ENCODE measurements at places on chromosomes 5 and 9.

DNA sequence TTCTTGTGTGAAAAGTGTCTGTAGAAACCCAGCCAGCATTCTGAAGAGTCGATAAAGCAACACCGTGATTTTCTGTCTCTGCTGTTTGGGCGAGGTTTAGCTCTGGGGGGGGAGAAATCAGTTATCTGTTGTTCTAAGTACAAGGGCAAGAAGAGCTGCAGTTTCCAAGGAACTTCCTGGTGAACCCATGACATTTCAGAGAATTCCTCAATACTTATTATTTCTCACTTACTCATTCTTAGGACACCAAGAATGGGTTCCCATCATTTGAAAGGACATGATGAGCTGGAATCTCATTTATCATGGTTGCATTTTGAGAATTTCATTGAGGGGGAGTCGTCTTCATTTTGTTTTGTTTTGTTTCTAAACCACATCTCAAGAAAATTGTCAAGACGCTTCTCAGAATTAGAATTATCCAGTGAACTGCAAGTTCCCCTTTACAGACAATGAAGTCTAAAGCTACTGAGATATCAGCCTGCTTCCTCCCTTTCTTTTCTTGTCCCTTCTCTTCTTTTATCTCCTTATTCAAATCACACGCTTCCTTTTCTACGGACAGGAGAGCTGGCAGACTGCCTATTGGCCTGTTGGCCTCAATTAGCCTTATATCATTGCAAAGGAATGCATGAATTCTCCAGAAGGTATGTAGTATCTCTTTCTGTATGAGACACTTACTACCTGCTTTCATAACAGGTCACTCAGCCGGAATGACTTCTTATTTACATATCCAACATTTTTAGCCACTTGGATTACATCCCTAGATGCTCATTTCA lies 53.7 kb downstream of the ZNF462 start:
- DNase-seq: no peak
- H3K4me3 ChIP-seq: no peak overlapping the region
- H3K27ac ChIP-seq: no peak overlapping the region
- H3K27me3 ChIP-seq: no peaks in the 10 kb centered on the region
- H3K36me3 ChIP-seq: no peaks in the 10 kb centered on the region

DNA sequence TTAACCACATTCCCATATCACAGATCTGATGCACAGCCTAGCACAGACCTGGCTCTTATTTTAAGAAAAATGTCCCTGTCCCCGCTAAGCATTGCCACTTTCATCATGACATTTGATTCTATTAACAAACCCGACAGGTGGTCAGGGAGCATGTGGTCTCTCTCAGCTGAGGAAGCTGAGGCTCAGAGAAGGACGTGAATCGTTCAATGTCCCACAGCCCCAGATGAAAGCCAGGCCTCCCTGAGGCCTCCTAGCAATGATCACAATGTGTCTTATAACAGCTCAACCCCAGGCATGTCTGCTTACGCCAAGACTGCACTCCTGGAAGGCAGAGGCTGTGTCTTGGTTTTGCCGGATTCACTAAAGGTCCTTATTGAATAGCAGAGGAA lies 10.4 kb upstream of the CRB2 start:
- H3K27ac ChIP-seq: peak overlapping the region; percentile 96
- H3K27me3 ChIP-seq: no peaks in the 10 kb centered on the region
- H3K4me1 ChIP-seq: peaks cover 53% of the 10 kb centered on the region
- H3K4me3 ChIP-seq: no peak overlapping the region

GRCh38 chr9:109282302-109282701 lies 38.6 kb downstream of the EPB41L4B start:
- H3K4me3 ChIP-seq: no peak overlapping the region
- no peaks in the 10 kb centered on the region for H3K36me3 ChIP-seq
- H3K4me1 ChIP-seq: no peaks in the 10 kb centered on the region
- no peak for DNase-seq
- H3K27ac ChIP-seq: no peak overlapping the region

DNA sequence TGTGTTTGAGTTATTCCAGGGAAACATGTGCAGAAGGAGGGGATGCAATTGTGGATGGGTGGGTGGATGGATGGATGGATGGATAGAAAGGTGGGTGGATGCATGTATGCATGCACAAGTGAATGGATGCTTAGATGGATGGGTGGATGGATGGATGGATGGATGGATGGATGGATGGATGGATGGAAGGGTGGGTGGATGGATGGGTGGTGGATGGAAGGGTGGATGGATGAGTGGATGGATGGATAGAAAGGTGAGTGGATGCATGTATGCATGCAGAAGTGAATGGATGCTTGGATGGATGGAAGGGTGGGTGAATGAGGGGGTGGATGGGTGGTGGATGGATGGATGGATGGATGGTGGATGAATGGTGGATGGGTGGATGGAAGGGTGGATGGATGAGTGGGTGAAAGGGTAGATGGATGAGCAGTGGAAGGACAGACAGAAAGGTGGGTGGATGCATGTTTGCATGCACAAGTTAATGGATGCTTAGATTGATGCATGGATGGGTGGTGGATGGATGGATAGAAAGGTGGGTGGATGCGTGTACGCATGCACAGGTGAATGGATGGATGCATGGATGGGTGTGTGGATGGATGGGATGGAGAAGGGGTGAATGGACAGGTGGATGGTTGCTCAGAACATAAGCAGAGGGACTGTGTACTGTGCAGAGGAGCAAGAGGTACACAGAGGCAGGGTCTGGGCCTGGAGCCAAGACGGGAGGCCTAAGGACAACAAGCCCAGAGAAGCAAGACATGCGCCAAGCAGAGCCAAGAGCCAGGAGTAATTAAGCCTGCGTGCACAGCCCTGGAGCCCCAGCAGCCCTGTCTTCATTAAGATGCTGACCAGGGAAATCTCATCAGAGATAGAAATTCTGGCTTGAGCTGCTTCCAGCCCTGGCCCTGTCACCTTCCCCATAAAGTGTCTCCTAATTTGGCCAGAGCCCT lies 84.6 kb upstream of the PPP1R26 start:
- H3K27ac ChIP-seq: no peak overlapping the region
- DNase-seq: no peak
- H3K4me1 ChIP-seq: no peaks in the 10 kb centered on the region
- H3K4me3 ChIP-seq: no peak overlapping the region
- no peaks in the 10 kb centered on the region for H3K27me3 ChIP-seq
- no peaks in the 10 kb centered on the region for H3K36me3 ChIP-seq

DNA sequence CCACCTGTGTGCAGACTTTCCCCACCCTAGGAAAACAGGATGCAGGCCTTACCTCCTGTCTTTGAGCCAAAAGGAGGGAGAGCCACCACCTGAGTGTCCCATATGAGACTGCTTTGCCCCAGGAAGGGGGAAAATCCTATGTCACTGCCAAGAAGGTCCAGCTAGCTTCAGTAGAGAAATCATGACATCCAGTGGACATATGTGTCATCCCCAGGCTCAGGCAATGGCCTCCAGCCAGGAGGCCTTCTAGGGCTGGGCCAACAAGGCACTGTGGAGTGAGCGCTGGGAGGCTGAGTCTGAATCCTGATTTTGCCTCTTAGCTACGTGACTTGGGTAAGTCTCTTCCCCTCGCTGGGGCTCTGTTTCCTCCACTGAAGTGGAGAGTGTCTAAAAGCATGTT lies 60.2 kb downstream of the SMIM23 start:
- H3K27me3 ChIP-seq: no peaks in the 10 kb centered on the region
- no peak overlapping the region for H3K27ac ChIP-seq
- no peak for DNase-seq
- H3K4me1 ChIP-seq: no peaks in the 10 kb centered on the region
- no peak overlapping the region for H3K4me3 ChIP-seq

DNA sequence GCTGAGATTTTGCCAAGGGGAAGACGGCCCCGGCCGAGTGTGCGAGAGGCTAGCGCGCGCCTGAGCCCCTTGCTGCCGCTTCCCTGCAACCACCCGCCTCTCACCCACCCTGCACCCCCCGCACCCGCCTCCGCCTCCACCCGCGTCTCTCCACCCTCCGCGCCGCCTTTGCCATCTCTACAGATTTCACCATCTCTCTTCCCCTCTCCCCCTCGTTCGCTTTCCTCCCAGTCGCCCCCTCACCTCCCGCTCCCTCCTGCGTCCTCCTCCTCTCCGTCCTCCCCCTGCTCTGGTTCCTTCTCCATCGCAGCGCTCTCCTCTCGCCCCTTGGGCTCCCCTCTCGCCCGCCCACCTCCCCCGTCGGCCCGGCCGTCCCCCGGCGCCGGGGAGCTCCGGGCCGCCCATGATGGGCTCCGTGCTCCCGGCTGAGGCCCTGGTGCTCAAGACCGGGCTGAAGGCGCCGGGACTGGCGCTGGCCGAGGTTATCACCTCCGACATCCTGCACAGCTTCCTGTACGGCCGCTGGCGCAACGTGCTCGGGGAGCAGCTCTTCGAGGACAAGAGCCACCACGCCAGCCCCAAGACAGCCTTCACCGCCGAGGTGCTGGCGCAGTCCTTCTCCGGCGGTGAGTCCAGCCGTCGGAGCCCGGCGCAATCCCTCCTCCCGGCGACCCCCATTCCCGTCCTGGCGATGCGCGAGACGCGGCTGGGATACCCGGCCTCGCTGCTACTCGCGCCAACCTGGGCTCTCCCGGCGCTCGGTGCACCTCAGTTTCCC lies at the start of gene PRDM12:
TSS of gene PRDM12 (plus strand) at position 344 of the 778 bp plus-strand sequence. CDS start at position 404, 60 bp downstream.
- H3K27ac ChIP-seq: no peak within 1 kb of the TSS
- no peaks in the 10 kb centered on the region for H3K36me3 ChIP-seq
- peaks cover 47% of the 10 kb centered on the region for H3K27me3 ChIP-seq
- H3K4me3 ChIP-seq: peak within 1 kb of the TSS; percentile 46

- no peak overlapping the region for H3K27ac ChIP-seq
- H3K27me3 ChIP-seq: no peaks in the 10 kb centered on the region
- H3K4me1 ChIP-seq: no peaks in the 10 kb centered on the region
- no peaks in the 10 kb centered on the region for H3K36me3 ChIP-seq
Measured at GRCh38 chr5:146788898-146789297, 89.7 kb downstream of the PPP2R2B start.

DNA sequence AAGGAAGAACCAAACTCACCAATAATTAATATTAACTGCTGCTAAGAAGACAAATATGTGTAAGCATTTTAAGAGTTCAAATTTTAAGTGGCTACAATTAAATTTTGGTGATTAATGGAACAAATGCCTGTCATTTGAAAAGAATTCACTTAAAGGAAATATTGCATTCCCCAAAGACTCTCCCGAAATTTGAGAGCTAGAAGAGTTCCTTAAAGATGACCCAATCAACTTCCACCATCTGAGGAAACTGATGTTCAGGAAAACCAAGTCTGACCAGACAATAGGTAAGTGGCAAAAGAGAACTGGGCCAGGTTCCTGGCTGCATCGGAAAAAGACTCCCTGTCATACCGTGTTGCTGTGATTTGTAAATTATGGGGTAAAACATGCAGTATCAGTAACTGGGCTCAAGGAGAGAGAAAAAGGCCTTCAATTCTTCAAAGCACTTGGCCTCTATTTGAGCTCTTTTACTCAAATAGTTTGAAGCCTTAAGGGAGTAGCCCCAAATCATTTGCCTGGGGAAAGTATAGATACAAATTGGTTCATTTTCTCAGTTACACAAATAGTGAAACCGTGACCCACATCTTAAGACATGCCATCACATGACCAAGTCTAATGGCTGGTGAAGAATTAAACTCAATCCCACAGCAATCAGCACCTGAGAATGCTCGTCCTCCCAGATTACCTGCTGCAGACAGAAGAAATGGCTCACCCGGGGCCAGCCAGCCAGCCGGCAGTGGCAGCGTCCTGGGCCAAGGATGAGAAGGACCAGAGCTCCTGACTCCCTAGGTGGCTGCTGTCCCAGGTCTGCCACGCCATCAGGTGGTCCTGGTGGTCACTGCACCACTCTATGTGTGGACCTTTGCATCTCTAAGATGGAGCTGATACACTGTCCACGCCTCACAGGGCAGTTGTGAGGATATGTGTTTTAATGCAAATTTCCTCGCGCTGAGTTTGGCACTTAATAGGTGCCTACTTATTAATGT lies 162.9 kb downstream of the TTLL11 start:
- no peak overlapping the region for H3K4me3 ChIP-seq
- H3K27me3 ChIP-seq: no peaks in the 10 kb centered on the region
- H3K36me3 ChIP-seq: no peaks in the 10 kb centered on the region
- H3K27ac ChIP-seq: no peak overlapping the region

DNA sequence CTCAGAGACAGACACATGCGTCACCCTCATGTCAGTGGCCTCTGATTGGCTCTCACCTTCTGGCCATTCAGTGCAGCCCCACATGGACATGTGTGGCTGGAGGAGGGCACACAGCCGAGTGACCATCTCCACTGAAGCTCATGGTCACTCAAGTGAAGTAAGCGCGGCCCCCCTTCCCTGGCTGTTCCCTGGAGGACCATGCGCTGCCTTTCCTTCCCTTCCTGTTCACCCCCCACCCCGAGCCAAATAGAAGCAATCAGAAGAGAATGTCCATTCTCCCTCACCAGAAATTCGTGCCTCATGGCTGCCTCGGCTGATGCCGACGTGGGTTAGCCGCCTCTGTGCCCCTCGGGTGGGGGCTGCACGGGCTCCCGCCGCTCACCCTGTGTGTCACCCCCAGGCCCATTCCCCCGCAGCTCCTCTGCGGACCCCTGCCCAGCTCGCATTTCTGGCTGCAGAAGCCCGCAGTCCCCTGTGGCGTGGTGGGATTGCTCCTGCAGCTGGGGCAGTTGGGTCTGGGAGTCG lies 12.5 kb upstream of the COL5A1 start:
- H3K36me3 ChIP-seq: no peaks in the 10 kb centered on the region
- no peak overlapping the region for H3K27ac ChIP-seq
- H3K4me3 ChIP-seq: no peak overlapping the region
- no peak for DNase-seq

DNA sequence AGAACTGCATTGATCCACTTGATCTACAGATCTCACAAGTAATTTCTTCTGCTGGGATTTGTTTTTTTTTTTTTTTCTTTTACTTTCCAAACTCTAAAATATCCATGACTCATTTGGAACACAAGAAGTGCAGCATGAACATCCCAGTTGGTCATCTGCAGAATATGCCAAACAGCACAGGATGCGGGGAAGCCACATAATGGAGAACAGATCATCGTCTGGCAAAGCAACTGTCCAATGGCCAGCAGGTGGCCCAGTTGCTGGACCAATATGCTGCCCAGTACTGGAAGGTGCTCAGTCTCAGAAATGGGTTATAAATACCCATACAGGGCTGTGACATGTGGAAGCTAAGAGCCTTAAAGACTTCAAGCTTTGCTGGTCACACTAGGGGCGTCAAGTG lies 221.3 kb upstream of the TAS2R1 start:
- H3K4me1 ChIP-seq: no peaks in the 10 kb centered on the region
- no peaks in the 10 kb centered on the region for H3K27me3 ChIP-seq
- no peak for DNase-seq
- no peak overlapping the region for H3K27ac ChIP-seq
- H3K4me3 ChIP-seq: no peak overlapping the region

DNA sequence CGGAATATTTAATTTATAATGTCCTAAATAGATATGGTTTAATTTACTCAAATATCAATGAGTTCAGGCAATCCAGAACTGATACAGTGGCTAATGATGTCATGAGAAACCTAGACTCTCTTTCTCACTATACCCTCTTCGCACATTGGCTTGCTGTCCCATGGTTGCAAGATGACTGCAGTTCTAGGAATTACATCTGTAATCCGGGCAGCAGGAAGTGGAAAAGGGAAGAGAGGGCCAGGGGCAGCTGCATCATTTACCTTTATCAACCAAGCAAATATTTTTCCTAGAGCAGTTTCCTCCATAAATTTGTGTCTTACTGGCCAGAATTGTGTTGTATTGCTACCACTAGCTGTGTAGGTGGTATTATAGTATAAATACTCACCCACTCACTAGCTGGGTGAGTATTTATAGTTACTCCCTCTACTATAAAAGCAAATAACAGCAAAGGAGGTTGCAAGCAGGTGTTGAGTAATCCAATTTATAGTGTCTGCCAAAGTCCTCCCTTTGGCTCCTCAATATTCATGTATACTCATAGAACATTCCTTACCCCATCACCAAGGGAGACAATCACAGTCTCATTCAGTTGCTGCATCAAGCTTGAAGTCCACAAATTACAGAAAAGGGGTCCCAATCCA lies 168.8 kb downstream of the DROSHA start:
- no peak overlapping the region for H3K27ac ChIP-seq
- no peaks in the 10 kb centered on the region for H3K27me3 ChIP-seq
- no peak for DNase-seq
- no peaks in the 10 kb centered on the region for H3K4me1 ChIP-seq
- no peak overlapping the region for H3K4me3 ChIP-seq
- no peaks in the 10 kb centered on the region for H3K36me3 ChIP-seq

All from activated B cell treated with CpG ODN at 0.5 μM for 24 hours (primary cell).